Stimulated activated CD8-positive, alpha-beta memory T cell treated with anti-CD3 and anti-CD28 coated beads, Interleukin-4, amount 100 ng/mL, for 1 hour (primary cell): ENCODE measurements at places on chromosomes 12 and 14.

DNA sequence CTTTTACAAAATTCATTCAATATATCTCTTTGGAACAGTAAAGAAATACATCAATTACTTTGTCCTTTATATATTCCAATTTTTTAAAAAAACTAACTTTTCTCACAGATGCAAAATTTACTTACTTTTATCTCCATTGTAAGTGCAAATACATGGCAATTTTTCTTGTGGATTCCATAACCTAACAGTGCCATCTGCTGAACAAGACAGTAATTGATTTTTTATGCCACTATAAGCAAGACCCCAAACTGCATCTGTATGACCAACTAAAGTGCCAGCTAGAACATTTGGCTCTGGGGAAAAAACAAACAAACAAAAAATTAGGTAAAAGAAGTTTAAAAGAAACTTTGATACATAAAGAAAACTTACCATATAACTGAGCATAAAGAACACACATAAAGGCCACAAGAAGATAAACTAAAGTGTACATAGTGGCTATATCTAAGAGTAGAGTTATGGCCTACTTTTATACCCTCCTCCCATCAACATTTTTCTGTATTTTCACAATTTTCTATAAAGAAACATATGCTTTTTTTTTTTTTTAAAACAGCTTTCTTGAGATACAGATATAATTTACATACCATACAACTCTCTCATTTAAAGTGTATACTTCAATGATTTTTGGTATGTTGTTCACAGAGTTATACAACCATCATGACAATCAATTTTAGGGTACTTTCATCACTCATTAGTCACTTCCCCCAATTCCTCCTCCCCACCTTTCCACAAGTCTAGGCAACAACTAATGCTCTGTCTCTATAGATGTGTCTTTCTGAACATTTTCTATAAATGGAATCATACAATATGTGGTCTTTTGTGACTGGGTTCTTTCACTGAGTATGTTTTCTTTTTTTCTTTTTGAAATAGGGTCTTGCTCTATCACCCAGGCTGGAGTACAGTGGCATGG lies 32.6 kb downstream of the COCH start:
- DNase-seq, result no peak

DNA sequence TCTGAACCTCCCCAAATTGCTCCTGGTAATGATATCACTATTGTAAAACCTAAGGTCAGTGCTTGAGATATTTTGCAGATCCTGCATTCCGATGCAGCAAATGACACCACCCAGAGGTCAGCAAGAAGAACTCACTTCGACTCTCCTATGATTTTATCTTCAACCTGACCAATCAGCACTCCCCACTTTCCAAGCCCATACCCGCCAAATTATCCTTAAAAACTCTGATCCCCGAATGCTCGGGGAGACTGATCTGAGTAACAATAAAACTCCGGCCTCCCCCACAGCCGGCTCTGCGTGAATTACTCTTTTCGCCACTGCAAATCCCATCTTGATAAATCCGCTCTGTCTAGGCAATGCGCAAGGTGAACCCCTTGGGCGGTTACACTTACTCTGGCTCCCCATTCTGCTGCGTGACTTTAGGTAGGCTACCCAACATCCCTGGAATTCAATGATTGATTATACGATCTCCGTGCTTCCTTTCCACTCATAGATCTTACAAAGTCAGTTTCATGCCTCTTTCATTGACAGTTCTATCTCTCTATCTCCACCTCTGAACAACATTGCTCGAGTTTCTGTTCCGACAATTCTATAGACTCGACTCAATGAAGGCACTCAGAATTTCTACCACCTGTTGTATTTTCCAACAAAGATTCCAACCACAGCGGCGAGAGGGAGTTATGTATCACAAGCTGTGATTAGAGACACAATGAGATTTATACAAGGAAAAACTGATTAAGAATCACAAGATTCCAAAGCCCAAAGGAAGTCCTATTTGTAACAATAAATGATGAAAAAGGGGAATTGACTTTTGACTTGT lies 939 bp downstream of the NPC2 start:
- DNase-seq, result no peak

GRCh38 chr12:55314043-55314442 lies at the start of gene OR6C1:
Gene OR6C1 (plus strand): TSS chr12:55314343. CDS start chr12:55320600, 6,257 bp downstream.
- no peak for DNase-seq

GRCh38 chr14:57461777-57462320 lies 31.8 kb downstream of the CCDC198 start:
- no peak for DNase-seq

DNA sequence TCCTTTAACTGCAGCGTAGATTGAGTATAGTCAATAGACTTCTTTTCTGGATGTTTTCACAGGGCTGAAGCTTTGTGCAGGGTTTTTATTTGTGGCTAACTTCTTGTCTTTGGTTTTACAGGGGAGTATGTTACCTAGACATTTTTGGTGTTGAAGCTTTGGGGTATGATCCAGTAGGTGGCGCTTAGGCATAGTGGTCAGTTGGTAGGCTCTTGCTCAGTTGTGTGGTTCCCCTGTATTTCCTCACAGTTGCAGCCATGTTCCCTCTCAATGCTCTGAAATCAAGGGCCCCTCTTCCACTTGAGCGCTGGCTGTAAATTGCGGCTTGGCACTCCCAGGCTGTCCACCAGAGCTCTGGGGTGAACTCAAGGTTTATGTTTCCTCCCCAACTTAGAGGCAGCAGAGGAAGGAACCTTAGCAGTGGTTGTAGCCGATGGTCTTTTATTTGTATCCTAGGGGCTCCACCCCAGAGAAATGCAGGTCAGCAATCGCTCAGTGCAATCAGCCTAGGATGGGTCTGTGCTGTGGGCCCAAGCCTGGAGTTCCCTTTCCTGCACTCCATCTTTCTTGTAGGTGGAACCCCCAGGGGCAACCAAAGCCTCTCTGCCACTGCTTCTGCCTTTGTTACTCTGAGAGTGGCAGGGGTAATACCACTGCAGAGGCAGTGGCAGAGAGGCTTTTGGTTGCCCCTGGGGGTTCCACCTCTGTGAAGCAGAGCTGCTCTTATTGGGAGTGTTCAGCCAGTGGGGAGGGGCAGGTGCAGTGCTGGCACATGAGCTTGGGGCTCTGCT lies 55.1 kb downstream of the CMAS start:
- peak; percentile 12 for DNase-seq

DNA sequence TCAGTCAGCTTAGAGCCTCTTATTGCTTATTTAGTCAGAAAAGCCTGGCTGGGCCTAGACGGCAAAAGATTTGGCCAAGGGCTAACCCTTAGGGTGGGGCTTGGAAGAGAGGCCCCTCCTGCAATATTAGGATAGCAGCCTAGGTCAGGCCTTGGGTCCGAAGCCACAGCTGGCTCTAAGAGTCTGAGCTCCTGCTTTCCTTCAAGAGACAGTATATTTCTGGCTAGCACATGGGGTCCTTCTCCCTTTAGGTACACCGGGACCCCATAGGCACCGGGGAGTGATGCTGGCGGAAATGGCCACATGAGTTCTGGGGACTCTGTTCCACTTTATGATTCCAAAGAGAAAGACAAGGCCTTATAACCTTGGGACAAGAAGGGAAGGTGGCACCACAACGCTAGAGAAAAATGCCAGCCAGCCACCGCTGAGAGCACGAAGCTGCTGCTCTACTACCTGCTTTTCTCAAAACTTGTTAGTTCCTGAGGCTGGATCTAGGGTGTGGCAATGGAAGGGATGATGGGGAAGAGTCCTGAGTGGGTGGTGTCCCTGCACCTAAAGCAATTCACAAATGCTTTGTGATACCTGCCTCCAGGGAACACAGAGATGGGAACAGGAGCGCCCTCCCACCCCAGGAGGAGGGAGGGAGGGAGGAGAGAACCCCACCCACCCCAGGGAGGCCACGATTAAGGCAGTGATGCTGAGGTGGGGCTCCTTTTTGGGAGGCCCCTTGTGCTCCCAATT lies 3.1 kb upstream of the AVIL start:
- DNase-seq, result no peak

- DNase-seq, result no peak
Observed at GRCh38 chr12:27577688-27578087, 53.7 kb downstream of the PPFIBP1 start.

GRCh38 chr12:127606476-127607015 lies 660.4 kb upstream of the TMEM132C start:
- no peak for DNase-seq

DNA sequence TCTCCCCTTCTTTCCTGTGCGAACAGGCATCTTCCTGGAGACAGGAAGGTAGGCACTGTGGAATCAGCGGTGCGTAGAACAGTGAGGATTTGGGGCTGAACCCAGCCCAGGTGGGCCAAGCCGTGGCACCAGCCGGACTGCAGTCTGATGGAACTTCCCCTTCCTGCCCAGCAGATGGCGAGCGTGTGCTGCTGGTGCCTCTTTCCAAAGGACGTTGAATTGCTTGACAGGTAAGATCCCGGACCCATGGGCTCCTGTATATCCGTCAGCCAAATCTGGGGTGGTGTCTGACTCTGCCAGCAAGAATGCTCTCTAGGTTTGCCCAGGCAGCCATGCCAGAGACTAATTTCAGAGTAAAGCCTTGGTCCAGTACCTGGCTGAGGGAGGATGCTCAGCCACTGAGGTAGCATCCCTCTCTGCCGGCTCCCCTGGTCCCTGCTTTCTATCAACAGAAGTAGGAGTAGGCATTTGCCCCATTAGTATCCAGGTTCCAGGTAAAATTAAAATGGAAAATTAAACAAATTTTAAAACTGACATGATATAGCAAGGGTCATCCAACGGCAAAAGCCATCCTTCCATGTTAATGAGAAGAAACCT lies 21.1 kb upstream of the KCNA5 start:
- DNase-seq, result no peak

GRCh38 chr14:103886304-103887169 lies 39.2 kb upstream of the PPP1R13B start:
- DNase-seq, result no peak

- DNase-seq, result no peak
Observed at GRCh38 chr14:69042787-69043444, 63.8 kb upstream of the ACTN1 start.

- no peak for DNase-seq
Observed at GRCh38 chr12:63882844-63883243, 38.3 kb downstream of the SRGAP1 start.

DNA sequence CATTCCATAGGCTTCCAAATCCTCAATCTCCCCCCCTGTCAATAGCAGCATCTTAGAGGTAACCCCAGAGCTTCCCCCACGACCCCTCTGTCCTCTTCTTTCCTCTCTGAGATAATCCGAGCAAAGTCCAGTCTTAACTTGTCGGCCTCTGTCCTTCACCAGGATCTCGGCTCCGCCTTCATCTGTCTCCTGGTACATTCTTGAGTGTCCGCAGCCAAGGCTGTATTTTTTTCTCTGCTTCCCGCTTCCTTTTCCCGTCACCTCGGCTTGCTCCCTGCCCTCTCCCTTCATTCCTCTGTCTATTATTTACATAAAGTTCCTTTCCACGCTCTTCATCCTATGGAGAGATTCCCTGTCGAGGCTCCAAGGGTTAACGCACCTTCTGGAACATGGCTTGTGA lies 153.9 kb upstream of the GSC start:
- no peak for DNase-seq

- no peak for DNase-seq
Observed at GRCh38 chr12:79927772-79928474, 7.0 kb downstream of the PPP1R12A start.

- DNase-seq, result no peak
Observed at GRCh38 chr12:34356233-34356987, 334.1 kb downstream of the ALG10 start.

GRCh38 chr14:77319422-77319821 lies 1.3 kb downstream of the POMT2 start:
- DNase-seq, result no peak

DNA sequence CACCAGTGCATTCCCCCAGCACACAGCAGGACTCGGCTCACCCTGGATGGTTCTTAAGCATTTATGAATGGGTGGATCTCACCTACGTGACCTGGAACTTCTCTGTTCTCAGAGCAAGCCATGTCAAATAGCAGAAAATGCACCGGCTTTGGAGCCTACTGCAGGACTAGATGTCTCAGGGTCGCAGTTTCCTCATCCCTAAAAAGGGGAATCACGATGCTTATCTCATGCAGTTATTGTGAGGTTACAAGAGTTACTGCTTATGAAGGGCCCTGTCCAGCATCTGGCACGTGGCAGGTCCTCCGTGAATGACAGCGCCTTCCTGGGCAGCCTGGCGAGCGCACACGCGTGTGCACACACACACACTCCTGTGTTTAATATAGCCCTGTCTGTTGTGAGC lies 128.5 kb downstream of the ETV6 start:
- DNase-seq, result no peak

GRCh38 chr12:92595663-92596062 lies 107.1 kb upstream of the PLEKHG7 start:
- DNase-seq, result no peak

DNA sequence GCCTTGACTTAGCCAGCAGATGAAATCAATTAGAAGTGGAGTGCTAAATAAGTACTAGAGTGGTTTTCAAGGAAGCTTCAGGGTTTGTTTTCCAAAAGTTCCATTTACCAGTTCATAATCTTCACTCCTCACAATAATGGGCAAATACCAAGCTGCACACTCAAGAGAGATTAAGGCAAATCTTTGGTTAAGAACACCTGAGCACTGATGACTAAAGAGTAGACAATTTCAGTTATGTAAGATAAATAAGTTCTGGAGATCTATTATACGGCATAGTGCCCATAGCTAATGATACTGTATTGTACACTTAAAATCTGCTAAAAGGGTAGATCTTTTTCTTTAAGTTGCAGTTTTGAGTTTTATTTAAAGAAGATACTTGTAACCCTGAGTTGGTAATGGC lies 125.0 kb downstream of the ARMH4 start:
- no peak for DNase-seq

DNA sequence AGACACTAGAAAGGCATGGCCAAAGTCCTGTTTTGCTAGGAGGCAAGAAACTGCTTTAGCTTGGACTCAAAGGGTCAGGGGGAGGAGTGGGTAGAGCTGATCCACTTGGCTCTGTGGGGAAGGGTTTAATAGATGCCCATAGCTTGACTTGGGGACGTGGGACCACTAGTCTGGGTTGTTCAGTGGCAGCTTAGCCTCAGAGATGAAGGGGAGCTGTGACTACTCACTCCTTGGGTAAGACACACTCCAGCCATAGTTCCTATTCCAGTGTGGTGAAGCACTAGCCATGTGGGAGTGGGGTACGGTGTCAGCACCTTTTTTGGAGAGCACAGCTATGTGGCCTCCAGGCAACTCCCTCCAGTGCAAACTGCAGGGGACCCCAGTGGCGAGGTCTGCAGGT lies 257.3 kb downstream of the TMEM121 start:
- no peak for DNase-seq

DNA sequence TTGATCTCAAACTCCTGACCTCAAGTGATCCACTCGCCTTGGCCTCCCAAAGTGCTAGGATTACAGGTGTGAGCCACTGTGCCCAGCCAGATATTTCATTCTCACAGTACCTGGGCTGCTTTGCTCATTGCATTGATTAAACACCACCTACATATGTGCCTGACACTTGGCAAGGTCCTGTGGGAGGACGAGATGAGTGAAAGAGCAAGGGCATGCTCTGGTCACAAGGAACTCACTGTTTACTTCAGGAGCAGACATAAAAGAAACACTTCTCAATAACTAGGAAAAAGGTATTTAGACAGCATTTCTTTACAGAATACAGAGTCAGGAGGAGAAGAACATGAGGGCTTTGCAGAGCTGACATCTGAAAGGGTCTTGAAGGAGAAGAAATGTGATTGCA lies 91.7 kb downstream of the TMCC3 start:
- DNase-seq, result no peak

- no peak for DNase-seq
Observed at GRCh38 chr12:84875241-84875640, 37.4 kb downstream of the SLC6A15 start.
